SK-N-SH (cell line): ENCODE measurements at places on chromosomes 1 and 21.

DNA sequence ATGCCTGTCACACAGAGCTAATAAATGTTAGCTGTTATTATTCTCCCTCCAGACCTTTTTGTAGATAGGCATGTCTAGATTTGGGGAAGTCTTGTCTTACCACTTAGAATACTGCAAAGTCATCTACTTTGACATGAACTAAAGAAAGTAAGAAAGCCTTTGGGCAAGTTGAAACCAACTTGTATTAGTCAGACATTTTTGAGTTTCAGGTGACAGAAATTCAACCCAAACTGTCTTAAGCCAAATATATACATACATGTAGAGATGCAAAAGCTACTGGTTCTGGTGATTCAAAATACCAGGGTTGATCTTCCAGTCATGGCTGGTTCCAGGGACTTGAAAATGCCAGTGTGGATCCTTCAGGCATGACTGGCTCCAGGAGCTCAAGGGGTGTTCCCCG is 276.8 kb upstream of the TMEM51 start:
- no peaks in the 10 kb centered on the region for H3K27me3 ChIP-seq
- no peak for DNase-seq
- H3K4me3 ChIP-seq = no peak overlapping the region
- H3K36me3 ChIP-seq = no peaks in the 10 kb centered on the region
- no peaks in the 10 kb centered on the region for H3K4me1 ChIP-seq

DNA sequence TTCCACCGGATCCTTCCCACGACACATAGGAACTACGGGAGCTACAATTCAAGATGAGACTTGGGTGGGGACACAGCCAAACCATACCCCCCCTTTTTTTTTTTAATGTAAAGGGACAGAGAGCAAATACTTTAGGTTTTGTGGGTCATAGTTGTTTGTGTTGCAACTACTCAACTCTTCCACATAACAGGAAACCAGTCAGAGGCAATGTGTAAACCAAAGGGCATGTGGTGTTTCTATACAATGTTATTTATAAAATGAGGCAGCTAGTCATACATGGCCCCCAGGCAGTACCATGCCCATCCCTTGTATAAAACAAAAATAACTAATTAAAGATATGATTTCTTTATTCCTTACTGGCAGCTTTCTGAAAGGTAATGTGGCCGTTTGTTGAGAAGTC is 845.4 kb upstream of the ADAMTS5 start:
- H3K4me1 ChIP-seq = no peaks in the 10 kb centered on the region; the same call in 1 of the 2 replicates
- H3K27ac ChIP-seq = no peak overlapping the region
- H3K36me3 ChIP-seq = no peaks in the 10 kb centered on the region
- no peaks in the 10 kb centered on the region for H3K27me3 ChIP-seq

- H3K4me1 ChIP-seq = no peaks in the 10 kb centered on the region
- H3K36me3 ChIP-seq = no peaks in the 10 kb centered on the region
- no peak for DNase-seq
Measured at GRCh38 chr1:94590203-94591137, 48.9 kb upstream of the F3 start.

GRCh38 chr1:227776331-227776771 is 39.1 kb upstream of the PRSS38 start:
- no peak for DNase-seq
- H3K4me3 ChIP-seq = no peak overlapping the region
- peaks cover 16% of the 10 kb centered on the region for H3K4me1 ChIP-seq
- peak overlapping the region; percentile 61 for H3K27ac ChIP-seq
- H3K27me3 ChIP-seq = no peaks in the 10 kb centered on the region
- peaks cover 22% of the 10 kb centered on the region; the same call in 1 of the 2 replicates for H3K36me3 ChIP-seq

DNA sequence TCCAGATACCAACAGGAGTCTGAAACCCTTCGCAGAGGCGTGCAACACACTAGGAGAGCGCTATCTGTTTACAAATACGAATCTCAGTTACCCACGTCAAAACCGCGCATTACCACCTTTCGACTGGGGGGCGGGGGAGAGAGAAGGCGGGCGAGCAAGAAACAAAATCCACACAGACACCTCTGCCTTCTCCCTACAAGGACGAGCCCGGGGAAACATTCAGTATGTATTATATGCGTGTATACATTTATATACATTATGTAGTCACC is 722 bp downstream of the TUT4 start:
- H3K27me3 ChIP-seq = no peaks in the 10 kb centered on the region
- peak overlapping the region; percentile 84 for H3K27ac ChIP-seq
- DNase-seq = peak; percentile 35
- peak overlapping the region; percentile 89 for H3K4me3 ChIP-seq

DNA sequence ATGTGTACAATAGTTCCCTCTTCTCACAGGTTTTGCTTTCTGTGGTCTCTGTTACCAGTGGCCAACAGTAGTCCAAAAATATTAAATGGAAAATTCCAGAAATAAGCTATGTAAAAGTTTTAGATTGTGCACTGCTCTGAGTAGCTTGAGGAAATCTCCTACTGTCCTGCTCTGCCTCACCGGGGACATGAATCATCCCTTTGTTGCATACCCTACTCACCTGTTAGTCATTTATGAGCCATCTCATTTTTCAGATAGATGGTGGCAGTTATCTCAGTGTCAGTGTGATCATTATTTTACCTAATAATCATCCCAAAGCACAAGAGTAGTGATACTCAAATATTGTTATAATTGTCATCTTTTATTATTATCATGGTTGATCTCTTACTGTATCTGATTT is 688.1 kb downstream of the PLA2G4A start:
- no peak overlapping the region for H3K4me3 ChIP-seq
- DNase-seq = no peak
- H3K27ac ChIP-seq = no peak overlapping the region
- no peaks in the 10 kb centered on the region for H3K27me3 ChIP-seq
- H3K4me1 ChIP-seq = no peaks in the 10 kb centered on the region
- H3K36me3 ChIP-seq = no peaks in the 10 kb centered on the region

GRCh38 chr1:232709386-232709785 is 79.5 kb upstream of the SIPA1L2 start:
- H3K36me3 ChIP-seq = no peaks in the 10 kb centered on the region
- H3K27me3 ChIP-seq = no peaks in the 10 kb centered on the region
- H3K4me1 ChIP-seq = peaks cover 5% of the 10 kb centered on the region; the same call in 1 of the 2 replicates

DNA sequence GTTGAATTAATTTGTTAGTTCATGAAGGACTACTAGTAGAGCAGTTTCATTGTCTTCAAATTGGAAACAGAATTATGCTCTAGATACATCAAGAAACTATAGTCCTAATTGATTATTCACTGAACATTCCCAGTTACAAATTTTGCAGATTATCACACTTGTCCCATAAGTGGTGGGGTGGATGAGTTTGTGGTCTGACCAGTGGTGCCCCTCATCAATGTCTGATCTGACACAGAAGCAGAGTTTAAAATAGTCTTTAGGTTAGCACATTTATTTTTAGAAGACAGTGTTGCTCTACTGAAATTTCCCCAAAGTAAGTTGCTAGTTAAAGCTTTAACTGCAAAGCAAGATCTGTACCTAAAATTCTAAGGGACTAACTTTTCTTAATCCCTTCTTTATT is 42.9 kb downstream of the INKA2 start:
- no peaks in the 10 kb centered on the region for H3K4me1 ChIP-seq
- no peaks in the 10 kb centered on the region for H3K27me3 ChIP-seq
- peaks cover 49% of the 10 kb centered on the region for H3K36me3 ChIP-seq
- no peak overlapping the region for H3K27ac ChIP-seq
- H3K4me3 ChIP-seq = no peak overlapping the region
- no peak for DNase-seq

GRCh38 chr1:17102232-17102631 is 17.0 kb downstream of the PADI2 start:
- no peaks in the 10 kb centered on the region for H3K4me1 ChIP-seq
- no peak overlapping the region for H3K27ac ChIP-seq
- H3K4me3 ChIP-seq = no peak overlapping the region
- no peak for DNase-seq
- H3K27me3 ChIP-seq = no peaks in the 10 kb centered on the region

GRCh38 chr1:224928906-224929305 is 569 bp upstream of the DNAH14 start:
- no peak overlapping the region for H3K27ac ChIP-seq
- no peak for DNase-seq
- no peaks in the 10 kb centered on the region for H3K4me1 ChIP-seq
- H3K27me3 ChIP-seq = no peaks in the 10 kb centered on the region

GRCh38 chr1:15757575-15758342 is 836 bp upstream of the FBLIM1 start:
- no peaks in the 10 kb centered on the region for H3K27me3 ChIP-seq
- peaks cover 28% of the 10 kb centered on the region for H3K4me1 ChIP-seq
- H3K27ac ChIP-seq = peak overlapping the region; percentile 92
- peak overlapping the region; percentile 82; the same call in 1 of the 2 replicates for H3K4me3 ChIP-seq
- no peaks in the 10 kb centered on the region for H3K36me3 ChIP-seq
- peak; percentile 90 for DNase-seq

- H3K27ac ChIP-seq = peak overlapping the region; percentile 77
- H3K4me1 ChIP-seq = peaks cover 54% of the 10 kb centered on the region
- no peak overlapping the region for H3K4me3 ChIP-seq
- no peaks in the 10 kb centered on the region for H3K27me3 ChIP-seq
Measured at GRCh38 chr1:230084408-230085177, 17.6 kb downstream of the GALNT2 start.

GRCh38 chr21:43847301-43847700 is 17.7 kb upstream of the AGPAT3 start:
- no peaks in the 10 kb centered on the region for H3K4me1 ChIP-seq
- H3K27ac ChIP-seq = no peak overlapping the region
- no peak for DNase-seq
- no peaks in the 10 kb centered on the region for H3K27me3 ChIP-seq

- peaks cover 10% of the 10 kb centered on the region; the same call in 1 of the 2 replicates for H3K4me1 ChIP-seq
- no peaks in the 10 kb centered on the region for H3K27me3 ChIP-seq
- DNase-seq = peak; percentile 59
- H3K36me3 ChIP-seq = no peaks in the 10 kb centered on the region
- no peak overlapping the region; the same call in 1 of the 2 replicates for H3K4me3 ChIP-seq
Measured at GRCh38 chr1:231866392-231867331, 240.1 kb downstream of the DISC1 start.

GRCh38 chr1:6077506-6077905 is 31.8 kb downstream of the KCNAB2 start:
- no peaks in the 10 kb centered on the region for H3K4me1 ChIP-seq
- no peak overlapping the region for H3K27ac ChIP-seq
- DNase-seq = no peak
- H3K4me3 ChIP-seq = no peak overlapping the region
- H3K36me3 ChIP-seq = no peaks in the 10 kb centered on the region

DNA sequence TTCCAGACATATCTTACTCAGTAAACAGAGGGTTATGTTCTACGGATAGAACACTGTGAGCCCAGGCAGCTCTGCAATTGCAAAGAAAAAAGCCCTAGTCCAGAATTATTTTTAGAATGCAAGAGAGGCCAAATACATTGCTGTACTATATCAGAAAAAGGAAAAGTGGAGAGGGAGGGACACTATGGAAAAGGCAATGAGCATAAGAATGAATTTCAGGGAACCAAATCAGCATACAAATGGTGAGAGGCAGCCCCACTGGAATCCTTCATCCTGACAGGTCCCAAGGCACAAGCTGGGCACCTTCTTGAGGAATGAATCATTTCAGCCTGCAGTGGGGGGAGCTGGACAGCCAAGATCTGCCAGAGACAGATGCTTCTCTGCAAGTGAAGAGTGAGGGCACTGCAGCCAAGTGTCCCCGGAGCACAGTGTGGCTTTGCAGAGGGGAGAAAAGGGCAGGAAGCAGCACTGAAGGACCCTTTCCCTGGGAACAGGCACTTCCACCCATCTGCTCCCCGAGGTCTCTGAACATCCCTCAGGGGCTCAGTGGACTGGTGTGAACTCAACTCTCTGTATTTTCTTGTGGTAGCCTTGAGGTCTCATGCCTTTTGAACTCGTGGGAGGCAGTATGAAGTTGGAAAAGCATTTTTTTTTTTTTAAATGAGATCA is 115.6 kb downstream of the XCL2 start:
- peak overlapping the region; percentile 94 for H3K27ac ChIP-seq
- H3K4me1 ChIP-seq = peaks cover 14% of the 10 kb centered on the region
- peak; percentile 18 for DNase-seq
- no peaks in the 10 kb centered on the region for H3K27me3 ChIP-seq
- H3K36me3 ChIP-seq = no peaks in the 10 kb centered on the region
- no peak overlapping the region for H3K4me3 ChIP-seq

DNA sequence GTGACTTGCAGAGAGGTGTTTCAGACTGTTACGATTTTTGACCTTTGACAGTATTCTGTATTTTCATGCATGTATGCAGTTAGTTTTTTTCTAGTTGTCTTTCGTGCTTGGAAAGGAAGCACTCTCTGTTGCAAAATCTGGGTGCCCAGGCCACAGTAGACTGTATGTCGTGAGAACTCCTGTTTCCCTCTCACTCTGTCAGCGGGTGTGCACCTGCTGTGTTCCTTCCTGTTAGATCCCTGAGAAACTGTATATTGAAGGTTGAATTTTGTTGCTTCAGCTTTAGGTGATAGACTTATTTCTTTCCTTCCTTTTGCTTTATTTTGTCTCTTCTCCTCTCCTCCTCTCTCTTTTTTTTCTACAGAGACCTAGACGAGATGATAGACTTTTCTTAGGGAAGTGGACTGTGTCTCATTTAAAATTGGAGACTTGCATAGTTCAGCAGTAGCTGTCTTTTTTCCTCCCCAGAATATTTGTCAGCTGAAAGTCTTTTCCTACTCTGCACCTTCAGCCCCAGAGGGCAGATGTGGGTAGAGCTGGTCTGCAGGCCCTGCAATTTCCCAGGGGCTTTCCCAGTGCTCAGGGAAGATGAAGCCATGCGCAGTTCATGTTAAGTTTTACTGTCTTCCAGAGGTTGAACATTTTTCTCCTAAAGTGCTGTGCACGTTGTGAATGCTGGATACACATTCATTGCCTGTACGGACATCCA is 1.4 kb downstream of the TRAPPC10 start:
- H3K36me3 ChIP-seq = no peaks in the 10 kb centered on the region
- DNase-seq = peak; percentile 36
- peak overlapping the region; percentile 65; the same call in 1 of the 2 replicates for H3K27ac ChIP-seq

DNA sequence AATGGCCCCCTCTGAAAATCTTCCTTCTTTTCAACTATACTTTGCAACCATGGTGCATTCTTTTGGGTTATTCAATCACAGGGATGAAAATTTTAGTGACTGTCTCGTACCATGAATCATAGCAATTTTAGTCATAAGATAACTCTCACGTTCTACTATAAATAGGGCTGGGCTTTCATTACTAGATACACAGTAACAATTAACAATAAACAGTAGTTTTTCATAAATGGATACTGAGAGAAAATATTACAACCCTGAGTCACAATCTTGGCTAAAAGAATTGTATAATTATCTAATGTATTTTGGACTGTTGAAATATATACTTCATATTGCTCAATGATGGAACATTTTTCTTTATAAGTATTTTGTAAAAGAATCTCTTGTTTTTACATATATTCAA is 96.1 kb downstream of the TEX35 start:
- H3K4me1 ChIP-seq = no peaks in the 10 kb centered on the region; the same call in none of the 2 replicates
- H3K36me3 ChIP-seq = no peaks in the 10 kb centered on the region
- H3K27ac ChIP-seq = peak overlapping the region; percentile 93
- DNase-seq = no peak

GRCh38 chr1:119379117-119379516 is 10.5 kb downstream of the HAO2 start:
- H3K4me1 ChIP-seq = no peaks in the 10 kb centered on the region
- peaks cover 5% of the 10 kb centered on the region; the same call in 1 of the 2 replicates for H3K27me3 ChIP-seq
- H3K36me3 ChIP-seq = no peaks in the 10 kb centered on the region
- H3K4me3 ChIP-seq = no peak overlapping the region

GRCh38 chr1:233714631-233715217 is 100.8 kb downstream of the KCNK1 start:
- H3K27ac ChIP-seq = no peak overlapping the region
- DNase-seq = no peak
- H3K4me1 ChIP-seq = peaks cover 10% of the 10 kb centered on the region
- no peak overlapping the region for H3K4me3 ChIP-seq

GRCh38 chr1:153608742-153609584 is 4.0 kb downstream of the S100A16 start:
- H3K27me3 ChIP-seq = no peaks in the 10 kb centered on the region
- peaks cover 23% of the 10 kb centered on the region; the same call in 1 of the 2 replicates for H3K4me1 ChIP-seq
- H3K36me3 ChIP-seq = peaks cover 13% of the 10 kb centered on the region; the same call in 1 of the 2 replicates
- no peak for DNase-seq
